Testis (tissue), 5 donors: ENCODE measurements at places on chromosomes 6 and 20. TPM values are rescaled to one million over a fixed set of nuclear protein-coding genes. Genes with fewer than 3 reads are reported as not detected.

- DNase-seq = no peak
Measured at GRCh38 chr6:36977470-36977941, 8.5 kb downstream of the MTCH1 start.

- peak; percentile 50 for DNase-seq
Measured at GRCh38 chr6:24126586-24127192, 674 bp downstream of the NRSN1 start.

DNA sequence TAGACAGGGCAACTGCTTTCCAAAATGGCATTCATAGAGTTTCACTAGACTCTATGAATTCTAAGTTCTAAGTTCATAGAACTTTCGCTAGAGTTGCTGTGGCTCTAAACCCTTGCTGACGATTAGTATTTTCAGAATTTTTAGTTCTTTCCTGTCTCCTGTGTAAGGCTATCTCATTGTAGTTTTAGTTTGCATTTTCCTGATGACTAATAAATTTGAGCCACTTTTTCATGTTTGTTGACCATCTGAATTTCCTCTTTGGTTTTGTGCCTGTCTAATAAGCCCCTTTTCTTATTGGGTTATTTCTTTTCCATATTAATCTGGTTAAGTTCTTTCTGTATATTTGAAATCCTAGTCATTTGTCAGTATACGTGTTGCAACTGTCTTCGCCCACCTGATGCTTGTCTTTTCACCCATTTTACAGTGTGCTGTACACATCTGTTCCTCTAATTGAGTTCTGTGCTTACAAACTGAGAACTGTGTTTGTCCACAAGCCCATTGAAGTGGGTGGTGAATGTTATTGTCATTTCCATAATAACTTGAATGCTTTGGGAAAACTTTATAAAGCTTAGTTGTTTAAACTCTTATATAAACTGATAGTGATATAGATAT is 177.7 kb upstream of the CDYL start:
- DNase-seq = no peak

DNA sequence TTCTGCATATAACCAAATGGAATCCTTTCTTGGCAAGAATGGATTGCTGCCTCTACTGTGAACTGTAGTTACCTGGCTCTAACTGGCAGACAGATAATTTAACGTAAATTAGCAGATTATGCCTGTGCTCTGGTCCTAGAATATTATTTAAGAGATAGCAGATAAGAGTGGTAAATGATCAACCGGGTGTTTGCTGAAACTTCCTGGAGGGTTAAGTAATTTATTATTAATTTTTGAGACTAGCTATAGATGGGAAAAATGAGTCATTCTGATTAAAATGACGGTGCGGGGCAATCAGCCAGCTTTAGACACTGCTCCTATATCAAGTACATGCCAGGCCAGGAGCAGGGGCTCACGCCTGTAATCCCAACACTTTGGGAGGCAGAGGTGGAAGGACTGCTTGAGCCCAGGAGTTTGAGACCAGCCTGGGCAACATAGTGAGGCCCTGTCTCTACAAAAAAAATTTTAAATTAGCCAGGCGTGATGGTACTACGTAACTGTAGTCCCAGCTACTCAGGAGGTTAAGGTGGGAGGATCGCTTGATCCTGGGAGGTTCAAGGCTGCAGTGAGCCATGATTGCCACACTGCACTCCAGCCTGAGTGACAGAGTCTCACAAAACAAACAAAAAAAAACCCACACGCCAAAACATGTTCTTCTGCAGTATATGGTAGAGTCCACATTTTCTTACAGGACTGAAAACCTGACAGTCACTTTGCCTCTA is 22.6 kb downstream of the B4GALT5 start:
- DNase-seq = peak; percentile 61

- DNase-seq = no peak
Measured at GRCh38 chr6:37528541-37528940, 28.8 kb upstream of the CCDC167 start.

GRCh38 chr6:122735582-122735981 is 43.9 kb upstream of the FABP7 start:
- no peak for DNase-seq

The SIRPB1 gene
- not detected for total RNA-seq

The SPO11 gene
- total RNA-seq = 5.9 TPM

The PNLDC1 gene
- total RNA-seq = 11.4 TPM

The NKAIN2 gene
- 0.56 TPM for total RNA-seq
